ENCODE measurements at places on chromosomes 7 and 10.

DNA sequence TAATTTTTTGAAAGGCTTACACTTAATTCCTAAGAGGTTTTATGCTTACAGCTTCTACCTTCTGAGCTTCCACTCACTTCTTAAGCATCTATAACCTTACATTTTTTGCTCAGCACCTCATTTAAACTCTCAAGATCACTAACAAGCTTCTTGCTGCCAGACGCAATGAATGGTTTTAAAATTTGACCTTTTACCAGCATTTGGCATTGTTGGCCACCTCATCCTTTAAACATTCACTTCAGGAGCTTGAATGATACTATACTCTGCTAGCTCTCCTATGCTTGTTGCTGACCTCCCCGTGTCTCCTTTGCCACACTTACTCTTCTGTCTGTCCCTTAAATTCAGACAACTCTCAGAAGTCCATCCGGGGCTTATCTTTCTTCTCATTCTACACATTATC, 37.7 kb upstream of the ODAD2 start:
- DNase-seq, result no peak

- no peak for DNase-seq
Observed at GRCh38 chr10:131257027-131257426, 54.5 kb downstream of the TCERG1L start.

DNA sequence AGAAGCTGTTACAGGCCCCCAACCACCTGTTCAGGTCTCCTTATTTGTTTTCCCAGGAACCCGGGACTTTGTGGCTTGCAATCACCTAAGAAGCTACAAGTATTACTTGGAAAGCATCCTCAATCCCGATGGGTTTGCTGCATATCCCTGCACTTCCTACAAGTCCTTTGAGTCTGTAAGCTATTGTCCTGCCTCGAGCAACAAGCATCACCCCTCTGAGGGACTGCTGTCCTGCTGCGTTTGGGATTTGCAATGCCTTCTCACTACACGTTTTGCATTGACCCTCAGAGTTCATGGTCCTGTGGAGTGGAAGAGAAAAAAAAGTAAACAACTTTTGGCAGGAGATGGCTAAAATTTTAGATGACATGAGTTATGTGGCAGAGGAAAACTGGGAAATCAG, 9.2 kb downstream of the PNLIPRP1 start:
- DNase-seq, result no peak

- DNase-seq, result no peak
Observed at GRCh38 chr7:116512520-116513188, 12.2 kb upstream of the CAV1 start.

GRCh38 chr10:34292194-34292565, 522.9 kb downstream of the PARD3 start:
- no peak for DNase-seq

DNA sequence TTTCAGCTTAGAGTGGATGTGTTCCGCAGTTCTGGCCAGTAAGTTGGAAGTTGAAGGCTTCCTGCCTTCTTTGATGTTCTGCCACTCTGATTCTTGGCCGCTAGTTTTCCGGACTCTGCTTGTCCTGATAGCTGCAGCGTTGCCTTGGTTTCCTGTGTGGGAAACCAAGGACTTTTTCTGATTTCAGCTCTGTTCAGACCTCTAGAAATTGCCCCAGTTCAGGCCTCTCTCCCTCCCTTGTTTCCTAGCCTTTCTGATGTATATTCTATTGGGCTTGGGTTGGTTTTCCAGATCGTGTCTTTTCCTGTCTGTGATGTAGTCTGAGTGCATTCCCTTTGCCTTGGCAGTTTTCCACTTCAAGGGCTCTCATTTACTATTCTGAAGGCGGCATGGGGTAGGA, 318.7 kb downstream of the BBS9 start:
- no peak for DNase-seq
